Uterine smooth muscle cell (primary cell): ENCODE measurements at places on chromosomes 11 and 22. TPM values are rescaled to one million over a fixed set of nuclear protein-coding genes. Genes with fewer than 3 reads are reported as not detected.

Gene OR52A1
- total RNA-seq = not detected in 2 replicates

Gene PKDREJ
- total RNA-seq = not detected in 2 replicates

Gene RCOR2
- total RNA-seq = 2.0 TPM in 2 replicates

Gene MMP8
- 0.11 TPM in 1 of 2 replicates, not detected in the other for total RNA-seq

Gene CARD18
- total RNA-seq = not detected in 2 replicates

Gene CREB3L1
- total RNA-seq = 15.5 and 27.1 TPM in 2 replicates

Gene MPEG1
- total RNA-seq = not detected in 2 replicates

Gene APOL3
- 7.5 and 7.9 TPM in 2 replicates for total RNA-seq

Gene OR6T1
- not detected in 2 replicates for total RNA-seq

Gene PIH1D2
- 0.87 and 2.2 TPM in 2 replicates for total RNA-seq

Gene C11orf91
- total RNA-seq = not detected in 2 replicates

Gene OR8D4
- total RNA-seq = not detected in 2 replicates

Gene TMEM134
- 28.4 and 30.1 TPM in 2 replicates for total RNA-seq

Gene ALDH3B1
- 16.7 and 36.6 TPM in 2 replicates for total RNA-seq

Gene TCF20
- total RNA-seq = 31.2 and 32.4 TPM in 2 replicates

Gene PHF21B
- under 0.01 TPM in 1 of 2 replicates, not detected in the other for total RNA-seq

Gene MRGPRG
- total RNA-seq = not detected in 2 replicates

Gene CDC42EP2
- total RNA-seq = 13.3 and 17.2 TPM in 2 replicates

Gene GRM5
- under 0.01 and 0.11 TPM in 2 replicates for total RNA-seq

Gene MRGPRX4
- total RNA-seq = not detected in 2 replicates

Gene RTN4R
- 0.77 and 1.00 TPM in 2 replicates for total RNA-seq

Gene B4GALNT4
- 1.00 and 1.8 TPM in 2 replicates for total RNA-seq

Gene CHST1
- total RNA-seq = 0.89 and 1.7 TPM in 2 replicates

Gene GAB4
- total RNA-seq = not detected in 2 replicates

Gene GAS2
- total RNA-seq = 1.4 and 1.6 TPM in 2 replicates

Gene P2RY6
- total RNA-seq = 0.12 TPM in 1 of 2 replicates, not detected in the other

Gene HEPN1
- total RNA-seq = not detected in 2 replicates

Gene GLB1L2
- 0.37 and 0.44 TPM in 2 replicates for total RNA-seq

Gene SPON1
- total RNA-seq = under 0.01 and 0.12 TPM in 2 replicates

Gene CRY2
- total RNA-seq = 18.0 and 18.7 TPM in 2 replicates

Gene CTSW
- 0.12 TPM in 1 of 2 replicates, not detected in the other for total RNA-seq

Gene LUZP2
- under 0.01 and 0.11 TPM in 2 replicates for total RNA-seq

Gene VSIG2
- 0.22 and 0.50 TPM in 2 replicates for total RNA-seq

Gene OR4D5
- total RNA-seq = not detected in 2 replicates

Gene ALG9
- total RNA-seq = 39.1 and 39.3 TPM in 2 replicates

Gene TMEM126B
- total RNA-seq = 76.9 and 79.9 TPM in 2 replicates

Gene TST
- 31.9 and 38.6 TPM in 2 replicates for total RNA-seq

Gene CLDN5
- total RNA-seq = 1.1 TPM in 2 replicates

Gene CECR2
- total RNA-seq = 0.11 and 0.37 TPM in 2 replicates

Gene C11orf21
- total RNA-seq = not detected in 2 replicates
